Activated CD4-positive, alpha-beta T cell treated with anti-CD3 and anti-CD28 coated beads, Interleukin-2, amount 50 U/mL, for 48 hours (primary cell): ENCODE measurements at places on chromosomes 3 and 15.

DNA sequence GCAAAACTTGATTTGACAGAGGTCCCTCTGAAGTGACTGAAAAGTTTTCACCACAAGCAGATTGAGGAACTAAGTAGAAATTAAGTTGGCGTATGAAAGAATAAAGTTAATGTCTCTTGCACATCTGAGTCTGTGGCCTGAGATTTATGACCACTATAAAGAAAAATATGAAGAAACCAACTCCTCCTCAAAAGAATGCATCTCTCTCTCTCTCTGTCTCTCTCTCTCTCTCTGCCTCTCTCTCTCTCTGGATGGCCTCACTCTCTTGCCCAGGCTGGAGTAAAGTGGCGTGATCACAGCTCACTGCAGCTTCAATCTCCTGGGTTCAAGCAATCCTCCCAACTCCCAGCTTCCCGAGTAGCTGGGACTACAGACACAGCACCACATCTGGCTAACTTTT lies 55.2 kb downstream of the RPL22L1 start:
- no peak for DNase-seq

GRCh38 chr3:184443364-184443763 lies 63.5 kb downstream of the CHRD start:
- no peak for DNase-seq

- DNase-seq: no peak
These were observed 317.8 kb upstream of the AGTR1 start for GRCh38 chr3:148379763-148380382.

- DNase-seq: no peak
These were observed 30.7 kb downstream of the ARIH2 start for GRCh38 chr3:48949376-48949717.

DNA sequence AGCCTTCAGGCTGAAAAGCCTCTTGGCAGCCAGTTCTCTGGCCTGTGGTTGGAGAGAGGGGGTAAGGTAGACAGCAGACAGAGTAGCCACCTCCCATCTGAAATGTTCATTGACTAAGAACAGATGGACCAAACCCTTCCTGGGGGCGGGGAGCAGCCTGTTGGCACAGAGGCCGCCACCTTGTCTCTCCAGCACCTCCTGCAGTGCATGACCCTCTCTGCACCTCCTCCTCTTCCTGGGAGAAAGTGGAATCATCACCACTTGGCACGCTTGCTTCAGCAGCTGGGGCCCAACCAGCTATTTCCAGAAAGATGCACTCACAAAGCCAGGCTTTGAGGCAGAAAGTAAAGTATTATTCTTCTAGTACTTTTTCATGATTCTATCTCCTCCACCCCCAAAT lies 313.4 kb upstream of the CHRM5 start:
- no peak for DNase-seq

GRCh38 chr3:146655333-146655996 lies 50.3 kb upstream of the PLSCR5 start:
- no peak for DNase-seq

GRCh38 chr15:84968301-84968700 lies 13.4 kb upstream of the PDE8A start:
- DNase-seq: no peak

DNA sequence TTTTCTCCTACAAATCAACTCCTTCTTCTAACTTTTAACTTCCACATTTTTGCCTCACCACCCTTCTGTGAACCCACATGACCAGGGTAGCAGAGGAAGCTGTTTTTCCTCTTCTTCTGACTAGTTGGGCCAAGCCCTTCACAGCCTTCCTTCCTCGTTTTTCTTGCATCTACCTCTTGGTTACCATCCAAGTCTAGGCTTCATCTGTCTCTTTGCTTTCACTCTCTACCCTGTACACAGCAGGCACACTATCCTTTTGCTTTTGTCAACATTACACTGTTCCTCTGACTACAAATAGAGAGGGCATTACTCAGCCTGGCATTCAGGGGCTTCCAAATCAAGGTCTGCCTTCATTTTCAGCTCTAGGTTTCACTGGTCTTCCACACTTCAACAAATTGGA lies 22.0 kb downstream of the SLC9A9 start:
- no peak for DNase-seq

GRCh38 chr3:4474683-4475490 lies 7.8 kb upstream of the SUMF1 start:
- DNase-seq: peak; percentile 30

DNA sequence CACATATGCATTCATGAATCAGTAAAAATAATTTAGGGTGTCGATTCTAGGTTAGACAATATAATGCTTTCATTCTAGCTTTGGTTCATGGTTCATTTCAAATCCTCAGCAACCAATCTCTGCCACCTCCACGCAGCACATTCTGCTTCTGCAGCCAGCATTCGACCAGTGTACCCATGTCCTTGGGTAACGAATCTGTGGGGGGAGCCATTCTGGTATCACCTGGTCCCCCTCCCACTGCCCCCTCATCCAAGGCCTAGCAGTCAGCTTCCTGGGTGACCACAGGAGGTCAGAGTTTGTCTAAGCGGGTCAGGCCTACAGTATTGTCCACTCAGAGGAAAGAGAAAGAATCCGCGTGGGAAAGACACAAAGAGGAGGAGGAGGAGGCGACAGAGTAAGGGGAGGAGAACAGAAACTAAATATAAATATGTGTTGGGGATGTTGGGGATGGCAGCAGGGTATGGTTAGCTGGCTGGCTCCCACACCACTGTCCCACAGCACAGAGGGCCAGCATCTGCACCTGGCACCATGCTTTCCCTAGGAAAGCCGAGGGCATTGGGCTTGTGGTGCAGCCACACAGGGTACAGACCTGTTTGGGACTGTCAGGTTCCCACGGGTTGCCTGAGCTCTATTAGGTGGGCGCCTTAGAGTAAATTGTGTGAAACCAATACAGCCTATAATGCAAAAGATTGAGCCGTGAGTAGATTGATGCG lies 12.1 kb downstream of the PAK6 start:
- no peak for DNase-seq

GRCh38 chr15:100592898-100593297 lies 9.1 kb downstream of the LINS1 start:
- DNase-seq: no peak

DNA sequence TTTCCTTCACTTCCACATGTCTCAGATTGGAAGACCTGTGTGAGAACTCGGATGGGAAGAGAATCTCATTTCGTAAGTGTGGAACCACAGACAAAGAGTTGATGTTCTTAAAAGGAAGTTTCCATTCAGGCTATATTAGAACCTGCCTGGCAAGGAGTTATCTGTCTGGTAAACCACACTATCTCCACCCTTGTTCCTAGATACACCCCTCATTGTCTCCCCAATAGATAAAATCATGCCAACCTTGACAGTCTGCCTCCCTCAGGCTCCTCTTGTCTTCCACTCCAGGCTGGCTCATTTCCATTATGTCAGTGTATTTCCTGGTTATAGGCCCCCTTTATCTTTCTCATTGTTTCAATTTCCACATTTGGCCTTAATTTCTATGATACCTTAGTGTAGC lies 89.2 kb downstream of the TMEM108 start:
- no peak for DNase-seq

DNA sequence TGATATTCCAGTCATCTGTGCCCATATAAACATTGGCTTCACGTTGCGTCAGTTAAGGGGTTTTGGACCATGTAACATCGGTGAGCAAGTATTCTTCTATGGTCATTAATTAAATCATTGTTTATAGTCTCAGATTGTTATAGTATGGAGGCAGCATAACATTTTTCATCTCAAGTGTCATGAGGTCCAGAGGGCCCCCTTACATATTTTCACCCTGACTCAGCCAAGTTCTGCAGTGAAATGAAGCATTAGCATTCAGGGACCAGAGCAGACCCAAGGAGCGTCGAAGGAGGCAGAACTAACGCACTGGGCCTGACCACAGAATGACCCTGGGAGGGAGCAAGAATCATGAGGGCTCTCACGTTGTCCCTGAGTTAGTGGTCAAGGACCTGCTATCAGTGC lies 171.5 kb downstream of the LRTM1 start:
- DNase-seq: no peak

DNA sequence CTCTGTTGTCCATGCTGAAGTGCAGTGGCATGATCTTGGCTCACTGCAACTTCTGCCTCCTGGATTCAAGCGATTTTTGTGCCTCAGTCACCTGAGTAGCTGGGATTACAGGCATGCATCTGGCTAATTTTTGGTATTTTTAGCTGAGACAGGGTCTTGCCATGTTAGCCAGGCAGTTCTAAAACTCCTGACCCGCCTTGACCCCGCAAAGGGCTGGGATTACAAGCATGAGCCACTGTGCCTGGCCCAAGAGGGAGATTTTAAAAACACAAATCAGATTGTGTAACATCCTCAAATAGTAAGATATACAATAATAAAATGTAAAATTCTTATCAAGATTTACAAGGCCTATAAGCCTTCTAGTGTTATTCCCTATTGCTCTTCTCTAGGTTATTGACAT lies 62.5 kb upstream of the PHLDB2 start:
- DNase-seq: no peak

GRCh38 chr3:97863775-97864174 lies 42.0 kb downstream of the CRYBG3 start:
- no peak for DNase-seq

- DNase-seq: no peak
These were observed 876.6 kb downstream of the TUSC7 start for GRCh38 chr3:117586161-117586560.
